ENCODE measurements at places on chromosomes 4 and X. TPM values are rescaled to one million over a fixed set of nuclear protein-coding genes. Genes with fewer than 3 reads are reported as not detected.
A peak's percentile ranks its signal among the peaks of the same experiment; 100 is the strongest.

The UGT2B11 gene
- total RNA-seq: not detected

The ADH7 gene
- not detected for total RNA-seq

The GAGE13 gene
- total RNA-seq: not detected

The CXCL5 gene
- total RNA-seq: 0.33 TPM

The C4orf50 gene
- not detected for total RNA-seq

DNA sequence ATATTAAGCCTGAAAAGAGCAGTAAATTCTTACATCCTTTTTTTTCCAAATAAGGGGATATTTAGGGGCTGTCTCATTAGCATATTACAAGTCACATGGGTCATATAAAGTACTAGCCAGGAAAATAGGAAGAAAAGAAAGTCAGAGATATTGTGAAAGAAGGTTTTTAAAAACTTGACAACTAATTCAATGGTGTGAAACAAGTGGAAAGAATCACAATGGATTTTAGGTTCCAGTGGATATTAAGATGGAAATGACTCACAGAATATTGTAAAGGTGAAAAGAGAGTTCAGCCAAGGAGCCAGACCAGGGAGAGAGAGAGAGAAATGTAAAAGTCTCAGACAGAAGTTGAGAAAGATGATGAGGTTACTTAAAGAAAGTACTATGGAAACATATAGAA, 297.2 kb downstream of the IQCM start:
- H3K27me3 ChIP-seq: no peaks in the 10 kb centered on the region
- H3K36me3 ChIP-seq: no peaks in the 10 kb centered on the region
- no peak overlapping the region for H3K4me3 ChIP-seq
- no peak for DNase-seq

GRCh38 chr4:65669111-65670019, 924 bp downstream of the EPHA5 start:
- H3K27me3 ChIP-seq: peaks cover 17% of the 10 kb centered on the region
- H3K4me1 ChIP-seq: peaks cover 18% of the 10 kb centered on the region
- DNase-seq: no peak
- H3K4me3 ChIP-seq: peak overlapping the region; percentile 89
- no peaks in the 10 kb centered on the region for H3K36me3 ChIP-seq

DNA sequence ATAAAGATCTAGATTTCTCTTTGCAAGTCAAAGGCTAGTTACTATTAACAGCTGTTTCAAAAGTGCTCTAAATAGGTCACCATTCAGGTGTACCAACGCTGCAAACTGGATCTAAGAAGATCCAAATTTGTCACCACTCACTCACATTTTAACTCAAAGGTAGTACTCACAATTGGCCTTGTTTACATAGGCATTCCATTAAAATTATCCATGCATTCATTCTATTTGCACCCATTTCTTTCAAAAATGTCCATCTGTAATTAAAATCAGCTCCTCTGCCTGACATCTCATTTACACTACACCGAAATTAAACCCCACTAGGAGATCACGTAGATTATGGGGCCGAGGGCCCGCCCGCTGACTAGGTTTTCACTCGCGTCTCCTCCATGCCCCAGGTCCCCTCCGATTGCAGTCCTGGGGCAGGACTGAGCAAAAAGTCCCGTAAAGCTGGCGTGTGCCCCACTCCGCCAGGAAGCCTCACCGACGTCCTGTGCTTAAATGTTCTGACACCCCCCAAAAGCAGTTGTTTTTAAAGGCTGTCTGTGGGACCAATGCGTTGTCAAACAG, 1.3 kb upstream of the ING2 start:
- peaks cover 18% of the 10 kb centered on the region for H3K4me1 ChIP-seq
- no peaks in the 10 kb centered on the region for H3K36me3 ChIP-seq
- DNase-seq: no peak

DNA sequence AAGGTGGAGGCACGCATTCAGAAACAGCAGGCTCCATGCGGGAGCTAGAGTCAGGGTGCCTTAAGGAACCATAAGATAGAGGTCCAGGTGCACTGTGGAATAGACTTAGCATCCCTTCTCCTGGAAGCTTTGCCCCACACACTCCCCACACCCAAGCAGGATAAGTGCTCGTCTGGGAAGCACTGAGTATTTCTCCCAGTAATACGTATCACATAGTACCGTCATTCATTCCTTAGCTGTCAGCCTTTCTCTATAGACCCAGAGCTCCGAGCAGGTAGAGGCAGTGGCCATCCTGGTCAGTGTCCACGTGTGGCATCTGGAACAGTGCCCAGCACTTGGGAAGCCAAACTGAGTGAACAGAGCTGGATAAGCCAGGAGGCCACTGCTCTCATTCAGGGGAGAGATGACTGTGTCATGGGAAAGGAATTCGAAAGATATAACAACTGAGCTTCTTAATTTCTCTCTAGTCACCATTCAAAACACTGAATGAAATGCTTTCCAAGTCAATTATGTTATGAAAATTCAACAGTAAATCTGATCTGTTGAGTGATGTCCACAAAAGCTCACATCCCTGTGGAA, 9.9 kb downstream of the APBB2 start:
- H3K4me1 ChIP-seq: peaks cover 85% of the 10 kb centered on the region
- peak overlapping the region; percentile 63 for H3K27ac ChIP-seq
- no peaks in the 10 kb centered on the region for H3K36me3 ChIP-seq
- H3K27me3 ChIP-seq: no peaks in the 10 kb centered on the region
- no peak overlapping the region for H3K4me3 ChIP-seq

DNA sequence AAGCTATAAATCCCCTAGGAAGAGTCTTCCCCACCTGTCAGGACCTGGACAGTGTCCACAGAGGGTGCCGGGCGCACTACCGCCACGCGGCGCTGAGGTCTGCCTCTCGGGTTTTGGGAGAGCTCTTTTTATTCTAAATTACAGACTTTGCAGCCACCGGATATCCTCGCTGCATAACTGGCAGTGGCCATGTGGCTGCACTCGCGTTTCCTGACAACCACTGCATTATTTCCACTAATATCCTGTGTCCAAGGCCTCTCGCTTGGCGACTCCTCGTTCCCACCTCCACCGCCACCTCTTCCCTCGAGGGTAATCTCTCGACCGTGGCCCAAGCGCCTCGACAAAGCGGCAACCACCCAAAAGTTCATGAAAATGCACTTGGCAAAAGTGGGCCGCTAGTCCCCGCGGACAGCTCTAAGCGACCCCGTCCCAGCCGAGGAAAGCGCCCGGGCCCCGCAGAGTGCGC, 512 bp upstream of the TMEM131L start:
- H3K4me1 ChIP-seq: peaks cover 23% of the 10 kb centered on the region
- no peaks in the 10 kb centered on the region for H3K27me3 ChIP-seq
- peak; percentile 57 for DNase-seq
- H3K4me3 ChIP-seq: peak overlapping the region; percentile 22

DNA sequence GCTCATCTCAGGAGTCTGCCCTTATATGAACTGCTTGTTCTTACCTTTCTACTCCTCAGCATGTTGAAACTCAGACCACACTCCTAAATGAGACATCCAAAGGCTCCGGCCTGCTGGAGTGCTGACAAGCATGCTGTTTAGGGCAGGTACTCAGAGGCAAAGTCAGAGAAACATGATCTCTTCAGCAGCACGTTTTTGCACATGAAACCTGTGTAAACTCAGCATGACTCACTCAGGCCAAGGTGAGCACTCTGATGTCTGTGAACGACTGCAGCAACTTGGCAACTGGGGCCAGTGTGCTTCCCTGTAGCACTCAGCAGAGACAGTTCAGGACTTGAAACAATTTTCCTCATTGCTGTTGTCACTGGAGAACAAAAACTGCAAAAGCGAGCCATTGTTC, 109.6 kb downstream of the PACRGL start:
- H3K27me3 ChIP-seq: no peaks in the 10 kb centered on the region
- H3K27ac ChIP-seq: no peak overlapping the region
- no peaks in the 10 kb centered on the region for H3K36me3 ChIP-seq
- no peaks in the 10 kb centered on the region for H3K4me1 ChIP-seq
- H3K4me3 ChIP-seq: no peak overlapping the region

- no peaks in the 10 kb centered on the region for H3K27me3 ChIP-seq
- H3K36me3 ChIP-seq: no peaks in the 10 kb centered on the region
- H3K4me3 ChIP-seq: no peak overlapping the region
- peaks cover 11% of the 10 kb centered on the region for H3K4me1 ChIP-seq
These were observed 215.5 kb upstream of the VEGFC start for GRCh38 chr4:177008071-177008835.

GRCh38 chr4:26086621-26087441, 172.8 kb downstream of the SMIM20 start:
- DNase-seq: no peak
- H3K36me3 ChIP-seq: no peaks in the 10 kb centered on the region
- no peaks in the 10 kb centered on the region for H3K4me1 ChIP-seq

DNA sequence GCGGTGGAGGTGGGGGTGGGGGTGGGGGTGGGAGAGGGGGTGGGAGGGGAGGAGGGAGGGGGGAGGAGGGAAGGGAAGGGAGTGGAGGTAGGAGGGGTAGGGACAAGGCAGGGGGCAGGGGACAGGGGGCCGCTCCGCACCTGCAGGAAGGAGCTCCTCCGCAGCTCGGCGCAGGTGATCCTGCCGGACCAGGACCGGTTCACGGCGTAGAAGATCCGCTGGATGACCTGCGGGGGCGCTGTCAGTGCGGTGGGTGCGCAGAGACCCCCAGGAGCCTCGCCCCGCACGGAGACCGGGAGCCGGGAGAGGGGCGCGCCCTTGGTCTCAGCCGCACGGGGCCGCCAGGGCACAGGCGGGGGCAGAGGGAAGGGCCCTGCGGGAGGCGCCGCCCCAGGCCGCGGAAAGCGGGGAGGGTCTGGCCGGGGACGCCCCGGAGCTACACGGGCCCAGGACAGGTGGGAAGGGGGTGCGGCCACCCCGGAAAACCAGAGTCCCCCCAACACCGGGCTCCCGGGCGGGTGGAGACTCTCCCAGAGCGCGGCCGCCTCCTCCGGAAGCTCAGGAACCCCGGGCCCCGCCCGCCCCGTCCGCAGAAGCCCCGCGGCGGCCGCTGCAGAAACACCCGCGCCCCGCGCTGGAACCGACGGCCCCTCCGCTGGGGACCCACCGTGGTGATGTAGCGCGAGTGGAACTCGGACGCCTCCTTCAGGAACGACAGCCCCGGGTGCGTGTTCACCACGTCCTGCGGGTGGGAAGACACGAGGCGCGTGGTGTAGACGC, 27.6 kb upstream of the GTPBP6 start:
- no peak for DNase-seq
- H3K27me3 ChIP-seq: no peaks in the 10 kb centered on the region
- no peak overlapping the region for H3K4me3 ChIP-seq
- H3K27ac ChIP-seq: no peak overlapping the region
- no peaks in the 10 kb centered on the region for H3K36me3 ChIP-seq

DNA sequence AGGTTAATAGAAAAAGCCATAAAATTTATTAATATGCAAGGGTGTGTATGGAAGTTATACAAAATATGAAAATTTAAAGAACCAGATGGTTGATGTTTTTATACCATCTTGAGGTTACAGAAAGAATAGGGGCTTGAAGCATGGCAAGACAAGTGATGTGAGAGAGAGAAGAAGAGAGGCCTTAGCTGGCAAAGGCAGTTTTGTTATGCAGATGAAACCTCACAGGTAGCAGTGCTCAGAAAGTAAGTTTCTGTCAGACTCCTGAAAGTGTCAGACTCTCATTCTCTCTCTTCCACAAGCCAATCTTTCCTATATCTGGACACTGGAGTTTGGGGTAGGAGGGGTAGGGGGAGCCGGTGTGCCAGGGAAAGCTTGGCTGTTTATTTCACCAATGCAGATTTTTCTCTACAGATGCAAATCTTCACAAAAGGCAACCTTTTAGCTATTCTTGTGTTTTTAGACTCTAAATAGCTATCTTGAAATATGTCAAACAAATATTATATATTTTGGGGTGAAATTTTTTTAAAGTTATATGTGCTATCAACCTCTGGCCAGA, 124.5 kb downstream of the CFAP299 start:
- no peaks in the 10 kb centered on the region for H3K27me3 ChIP-seq
- DNase-seq: no peak
- H3K4me3 ChIP-seq: no peak overlapping the region
- H3K27ac ChIP-seq: no peak overlapping the region
- no peaks in the 10 kb centered on the region for H3K4me1 ChIP-seq

DNA sequence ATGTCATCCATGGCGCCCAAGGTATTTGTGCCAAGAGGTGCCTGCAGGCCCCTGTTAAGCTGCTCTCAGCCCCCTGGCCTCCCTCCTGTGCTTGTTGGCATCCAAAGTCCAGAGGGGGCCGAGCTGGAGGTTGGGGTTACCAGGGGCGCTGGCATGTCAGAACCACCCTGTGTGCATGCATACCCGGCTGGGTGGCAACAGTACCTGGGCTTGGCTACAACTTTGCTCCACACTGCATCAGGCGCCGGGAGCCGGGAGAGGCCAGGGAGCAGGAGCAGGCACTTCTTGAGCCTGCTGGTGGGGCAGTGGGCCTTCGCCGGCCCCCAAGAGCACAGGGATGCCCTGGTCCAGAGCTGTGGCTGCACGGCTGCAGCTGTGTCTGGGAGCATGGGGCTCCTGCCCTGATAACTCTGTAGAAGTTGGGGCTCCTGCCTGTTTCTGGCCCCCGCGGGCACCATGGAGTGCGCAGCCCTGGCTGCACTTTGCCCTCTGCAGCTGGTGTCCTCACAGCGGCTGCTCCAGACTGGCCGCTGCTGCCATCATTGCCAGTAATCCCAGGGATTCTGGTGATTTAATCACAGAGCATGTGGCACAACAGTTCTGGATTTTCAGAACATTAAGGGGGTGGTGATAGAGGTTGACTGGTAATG, 130.3 kb downstream of the ARHGAP10 start:
- H3K4me1 ChIP-seq: peaks cover 9% of the 10 kb centered on the region
- no peak overlapping the region for H3K27ac ChIP-seq
- no peak overlapping the region for H3K4me3 ChIP-seq
- no peaks in the 10 kb centered on the region for H3K27me3 ChIP-seq

DNA sequence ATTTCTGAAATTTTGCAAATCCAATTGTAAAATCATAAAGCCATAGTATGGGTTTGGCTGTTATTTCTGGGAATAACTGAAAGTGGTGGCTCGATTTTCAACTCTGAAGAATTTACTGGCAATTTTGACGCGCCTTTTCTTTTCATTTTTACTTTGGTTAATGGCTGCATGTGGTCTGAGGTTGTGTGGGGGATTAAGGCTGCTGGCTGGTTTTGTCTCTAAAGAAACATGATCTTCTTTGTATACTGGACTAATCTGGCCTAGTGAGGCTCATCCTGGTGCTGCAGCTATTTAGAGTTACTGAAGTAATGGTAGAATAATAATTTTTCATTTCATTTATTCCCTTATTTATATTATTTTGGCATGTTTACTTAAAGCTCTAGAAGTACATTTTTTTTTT, 164.0 kb downstream of the RNF150 start:
- no peaks in the 10 kb centered on the region for H3K4me1 ChIP-seq
- DNase-seq: no peak
- H3K36me3 ChIP-seq: no peaks in the 10 kb centered on the region
- H3K27ac ChIP-seq: no peak overlapping the region

GRCh38 chrX:50054147-50054546, 131.8 kb downstream of the CLCN5 start:
- H3K4me3 ChIP-seq: no peak overlapping the region
- no peaks in the 10 kb centered on the region for H3K4me1 ChIP-seq
- H3K27me3 ChIP-seq: no peaks in the 10 kb centered on the region
- no peak for DNase-seq
- no peak overlapping the region for H3K27ac ChIP-seq
- no peaks in the 10 kb centered on the region for H3K36me3 ChIP-seq

DNA sequence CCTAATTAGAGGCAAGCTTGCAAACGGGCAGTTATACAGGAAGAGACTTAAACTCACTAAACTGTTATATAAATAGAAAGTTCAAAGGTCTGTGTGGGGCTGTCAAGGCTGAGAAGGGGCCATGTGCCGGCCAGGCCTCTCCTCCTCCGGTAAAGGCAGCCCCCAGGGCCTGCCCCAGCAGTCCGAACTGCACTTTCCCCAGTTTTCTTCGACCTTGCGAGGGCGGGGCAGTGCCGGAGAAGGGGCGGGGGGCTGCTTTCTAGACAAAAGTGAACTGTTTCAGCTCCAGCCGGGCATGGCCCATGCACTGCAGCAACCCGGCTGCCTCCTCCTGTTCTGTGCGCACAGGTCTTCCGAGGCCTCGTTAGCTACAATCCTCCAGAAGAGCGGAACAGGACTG, 4.1 kb downstream of the AFF2 start:
- no peak overlapping the region for H3K4me3 ChIP-seq
- H3K36me3 ChIP-seq: no peaks in the 10 kb centered on the region
- H3K4me1 ChIP-seq: peaks cover 3% of the 10 kb centered on the region
- no peak for DNase-seq
- H3K27me3 ChIP-seq: peaks cover 27% of the 10 kb centered on the region

All from endothelial cell of umbilical vein (primary cell).